ENCODE measurements at places on chromosomes 3 and 15. TPM values are rescaled to one million over a fixed set of nuclear protein-coding genes. Genes with fewer than 3 reads are reported as not detected.

The SLC28A1 gene
- not detected for total RNA-seq

The GPR62 gene
- not detected for total RNA-seq

The SPINT1 gene
- total RNA-seq, result 1.3 TPM

The CHDH gene
- 0.55 TPM for total RNA-seq

The FGD5 gene
- not detected for total RNA-seq

The GOLGA6L10 gene
- total RNA-seq, result 0.07 TPM

The ZNF660 gene
- total RNA-seq, result not detected

The FAM43A gene
- total RNA-seq, result 8.2 TPM

DNA sequence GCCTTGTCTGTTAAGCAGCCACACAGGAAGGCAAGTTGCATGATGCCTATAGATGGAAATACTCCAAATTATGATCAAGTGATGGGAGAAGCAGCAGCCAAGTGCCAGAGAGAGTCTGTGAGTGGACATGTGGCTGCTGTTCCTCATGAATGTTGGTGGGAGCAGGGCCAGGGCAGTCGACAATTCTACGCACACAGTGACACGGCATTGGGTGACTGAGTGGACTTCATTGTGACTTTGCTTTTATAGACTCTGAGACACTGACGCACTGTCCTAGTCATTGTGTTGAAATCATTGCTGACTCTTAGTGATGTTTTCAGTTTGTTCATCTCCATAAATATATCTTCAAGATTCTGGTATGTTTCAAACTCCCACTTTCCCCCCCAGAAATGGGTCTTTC lies 246.3 kb upstream of the SEMA6D start:
- DNase-seq, result no peak

DNA sequence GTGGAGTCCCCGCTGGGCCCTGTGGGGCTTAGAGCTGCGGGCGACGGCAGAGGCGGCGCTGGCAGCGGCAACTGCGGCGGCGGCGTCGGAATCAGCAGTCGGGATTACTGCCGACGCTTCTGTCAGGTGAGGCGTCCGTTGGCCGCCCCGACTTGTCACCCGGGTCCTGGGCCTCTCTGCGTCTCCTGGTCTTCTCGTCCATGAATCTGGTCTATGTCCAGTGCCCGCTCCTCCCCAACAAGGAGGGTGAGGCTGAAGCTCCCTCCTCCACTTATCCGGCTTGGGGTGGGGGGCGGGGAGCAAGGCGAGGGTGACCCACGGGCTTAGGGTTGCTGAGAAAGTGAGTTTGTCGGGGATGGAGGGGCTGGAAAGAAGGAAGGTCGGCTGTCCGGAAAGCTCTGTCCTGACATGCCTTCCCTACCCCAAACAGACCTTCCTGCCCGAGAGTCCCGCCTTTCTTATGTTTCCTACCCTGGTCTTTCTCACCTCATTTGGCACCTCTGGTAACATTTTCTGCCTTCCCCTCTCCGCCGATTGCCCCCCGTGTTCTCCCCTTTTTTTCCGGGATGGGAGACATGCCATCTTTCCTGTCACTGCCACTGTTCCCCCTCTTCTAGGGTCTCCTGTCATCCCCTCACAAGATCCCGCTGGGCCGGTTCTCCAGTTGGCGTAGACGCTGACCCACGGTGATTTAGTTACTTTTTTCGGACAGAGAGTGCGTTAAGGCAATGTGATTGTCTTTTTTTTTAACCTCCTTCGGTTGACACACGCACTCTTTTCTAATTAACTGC lies 520 bp downstream of the ZNF654 start:
- no peak for DNase-seq

DNA sequence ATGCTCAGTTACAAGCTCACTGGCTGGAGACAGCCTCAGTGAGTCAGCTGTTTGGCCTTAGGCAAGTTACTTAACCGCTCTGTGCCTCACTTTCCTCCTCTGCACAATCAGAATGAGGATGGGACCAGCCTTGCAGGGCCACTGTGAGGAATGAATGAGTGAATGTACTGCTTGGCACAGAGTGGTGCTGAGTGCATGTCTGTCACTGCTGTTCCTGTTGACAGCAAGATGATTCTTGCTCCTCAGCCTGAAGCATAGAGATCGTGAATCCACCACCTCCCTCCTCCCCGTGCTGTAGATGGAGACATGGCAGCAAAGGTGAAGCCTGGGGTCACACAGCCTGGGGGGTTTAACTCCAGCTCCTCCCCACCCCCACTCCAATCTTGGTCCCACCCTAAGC lies 14.6 kb upstream of the GRIP2 start:
- no peak for DNase-seq

DNA sequence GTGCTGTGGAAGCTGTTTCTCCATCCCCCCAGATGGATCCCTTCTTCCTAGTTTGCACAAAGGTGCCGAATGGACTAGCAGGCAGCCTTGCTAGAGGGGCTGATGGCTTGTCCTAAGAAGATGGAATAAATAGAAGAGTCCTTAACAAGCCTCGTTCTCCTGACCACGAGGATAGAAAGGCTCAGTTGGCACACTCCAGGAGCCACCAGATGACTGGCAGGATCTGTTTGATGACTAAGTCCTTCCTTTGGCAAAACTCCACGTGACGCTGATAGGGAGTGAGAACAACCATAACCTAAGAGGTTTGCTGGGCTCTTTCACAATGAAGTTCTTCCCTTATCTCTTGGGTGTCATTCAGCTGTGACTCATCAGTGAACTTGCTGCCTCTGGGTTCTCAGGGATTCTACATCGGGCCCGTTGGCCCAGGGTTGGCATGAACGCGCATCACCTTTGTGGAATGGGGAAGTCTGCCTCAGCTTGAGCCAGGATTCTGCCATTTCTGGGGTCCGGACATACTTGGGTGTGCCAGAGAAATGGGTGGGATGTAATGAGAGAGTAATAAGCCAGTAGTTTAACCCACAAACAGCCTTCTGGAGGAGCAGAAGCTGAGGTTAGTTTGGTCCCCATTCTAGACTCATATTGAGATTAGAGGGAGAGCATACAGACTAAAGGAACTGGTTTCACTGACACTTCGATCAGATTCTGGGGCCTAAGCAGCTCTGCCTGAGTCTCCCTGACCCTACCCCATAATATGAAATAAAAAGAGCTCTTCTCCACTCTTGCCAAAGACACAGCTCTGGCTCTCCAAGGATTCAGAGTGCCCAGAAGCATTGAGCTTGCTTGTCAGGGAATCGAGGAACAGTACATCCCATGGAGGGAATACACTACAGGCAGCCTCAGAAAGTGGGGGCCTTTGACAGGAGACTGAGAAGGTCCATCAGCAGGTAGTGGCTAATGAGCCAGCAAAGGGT lies 2.0 kb upstream of the MELTF start:
- DNase-seq, result peak; percentile 100

DNA sequence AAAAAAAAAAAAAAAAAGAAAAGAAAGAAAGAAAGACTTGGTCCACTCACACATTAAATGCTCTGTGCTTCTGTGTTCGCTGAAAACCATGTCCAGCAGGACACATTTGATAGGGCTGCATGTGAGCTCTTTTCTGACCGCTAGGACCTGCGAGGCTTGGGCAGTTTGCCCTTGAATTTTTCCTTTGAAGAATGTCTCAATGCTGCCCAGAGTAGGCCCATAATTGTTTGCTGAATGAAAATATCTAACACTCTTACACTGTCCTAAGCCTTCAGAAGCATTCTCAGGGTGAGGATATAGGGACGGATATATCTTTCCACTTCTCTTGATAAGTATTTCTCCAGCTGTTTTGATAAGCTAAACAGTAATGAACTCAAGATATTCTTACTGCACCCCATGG lies 6.0 kb downstream of the KIF9 start:
- no peak for DNase-seq

GRCh38 chr15:64701482-64702184 lies 73.8 kb downstream of the RBPMS2 start:
- DNase-seq, result no peak

DNA sequence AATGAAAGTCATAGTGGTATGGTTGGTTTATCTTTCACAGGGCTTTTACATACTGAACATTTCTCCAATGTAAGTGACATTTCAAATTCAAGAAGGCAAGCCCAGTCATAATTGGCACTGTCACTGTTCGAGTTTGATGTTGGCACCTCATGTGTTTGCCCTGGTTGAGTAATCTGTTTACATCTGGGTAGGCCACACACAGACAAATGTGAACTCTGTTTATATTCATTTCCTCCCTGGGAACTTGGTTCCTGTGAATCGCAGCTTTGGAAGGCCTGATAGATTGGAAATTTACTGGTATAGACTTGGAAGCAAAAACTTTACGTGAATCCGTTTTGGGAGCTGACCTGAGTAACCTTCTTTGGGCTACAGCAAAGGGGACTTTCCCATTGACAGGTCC lies 395.2 kb upstream of the AZI2 start:
- peak; percentile 18 for DNase-seq

DNA sequence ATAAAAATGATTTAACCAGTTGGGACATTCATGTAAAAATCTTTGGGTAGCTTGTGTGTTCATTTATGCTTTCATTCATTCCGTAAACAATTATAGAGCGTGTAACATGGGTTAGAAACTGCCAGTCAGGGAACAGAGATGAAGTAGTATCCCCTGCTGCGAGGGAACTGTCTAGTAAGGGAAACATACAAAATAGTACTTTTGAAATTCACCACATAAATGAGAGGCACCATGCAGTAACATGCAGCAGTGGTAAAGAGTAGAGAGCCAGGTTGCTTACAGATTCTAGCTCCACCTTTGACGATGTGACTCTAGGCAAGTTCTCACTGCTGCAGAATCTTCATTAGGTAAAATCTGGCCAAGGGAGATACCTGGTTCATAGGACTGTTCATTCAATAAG lies 938 bp downstream of the DZIP3 start:
- peak; percentile 11 for DNase-seq

- DNase-seq, result no peak
Observed at GRCh38 chr15:38164507-38164906, 88.1 kb upstream of the SPRED1 start.

GRCh38 chr3:31543375-31543774 lies 10.7 kb downstream of the STT3B start:
- no peak for DNase-seq

GRCh38 chr3:78726545-78726944 lies 1041.3 kb downstream of the ROBO1 start:
- DNase-seq, result no peak

- no peak for DNase-seq
Observed at GRCh38 chr15:94579286-94579685, 347.9 kb downstream of the MCTP2 start.

DNA sequence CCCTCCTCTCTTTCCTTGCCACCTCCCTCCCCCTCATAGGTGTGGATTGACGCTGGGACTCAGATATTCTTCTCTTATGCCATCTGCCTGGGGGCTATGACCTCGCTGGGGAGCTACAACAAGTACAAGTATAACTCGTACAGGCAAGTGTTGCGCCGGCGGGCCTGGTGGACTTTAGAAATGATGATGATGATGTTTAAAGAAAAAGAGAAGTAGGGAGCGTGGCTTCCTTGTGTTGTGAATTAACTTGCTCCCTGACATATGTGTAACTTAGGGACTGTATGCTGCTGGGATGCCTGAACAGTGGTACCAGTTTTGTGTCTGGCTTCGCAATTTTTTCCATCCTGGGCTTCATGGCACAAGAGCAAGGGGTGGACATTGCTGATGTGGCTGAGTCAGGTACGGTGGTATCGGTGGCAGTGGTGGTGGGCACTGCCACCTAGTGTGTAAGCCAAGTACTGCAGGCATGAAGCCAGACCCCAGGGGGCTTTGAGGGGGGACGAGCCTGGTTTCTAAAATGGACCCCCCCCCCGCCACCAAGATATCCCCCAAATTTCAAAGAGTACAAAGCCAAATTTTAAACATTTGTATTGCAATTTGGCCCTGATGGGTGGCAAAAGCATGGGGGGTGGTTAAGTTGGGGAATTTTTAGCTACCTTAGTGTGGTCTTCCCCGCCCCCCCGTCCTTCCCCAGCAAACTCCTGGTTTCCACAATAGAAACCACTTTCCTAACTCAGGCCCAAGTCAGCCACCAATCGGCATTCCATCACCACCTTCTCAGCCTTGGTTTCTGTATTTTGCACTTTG lies 65.6 kb downstream of the SLC6A6 start:
- no peak for DNase-seq

- no peak for DNase-seq
Observed at GRCh38 chr3:105626739-105627138, 242.1 kb downstream of the CBLB start.

DNA sequence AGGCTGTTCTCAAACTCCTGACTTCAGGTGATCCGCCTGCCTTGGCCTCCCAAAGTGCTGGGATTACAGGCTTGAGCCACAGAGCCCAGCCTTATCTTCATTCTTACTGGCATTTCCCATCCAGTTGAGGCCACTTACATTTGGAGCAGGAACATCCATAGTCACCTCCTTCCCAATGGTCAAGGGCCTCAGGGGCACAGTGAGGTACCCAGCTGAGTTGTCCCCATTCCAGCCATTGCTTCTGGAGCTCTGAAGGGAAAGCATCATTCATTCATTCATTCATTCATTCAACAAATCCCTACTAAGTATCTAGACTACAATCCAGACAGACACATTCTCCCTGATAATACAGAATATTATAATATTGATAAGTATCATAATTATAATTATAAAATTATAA lies 12.2 kb downstream of the PLA2G4D start:
- no peak for DNase-seq

- no peak for DNase-seq
Observed at GRCh38 chr15:53872410-53872809, 105.8 kb upstream of the UNC13C start.

DNA sequence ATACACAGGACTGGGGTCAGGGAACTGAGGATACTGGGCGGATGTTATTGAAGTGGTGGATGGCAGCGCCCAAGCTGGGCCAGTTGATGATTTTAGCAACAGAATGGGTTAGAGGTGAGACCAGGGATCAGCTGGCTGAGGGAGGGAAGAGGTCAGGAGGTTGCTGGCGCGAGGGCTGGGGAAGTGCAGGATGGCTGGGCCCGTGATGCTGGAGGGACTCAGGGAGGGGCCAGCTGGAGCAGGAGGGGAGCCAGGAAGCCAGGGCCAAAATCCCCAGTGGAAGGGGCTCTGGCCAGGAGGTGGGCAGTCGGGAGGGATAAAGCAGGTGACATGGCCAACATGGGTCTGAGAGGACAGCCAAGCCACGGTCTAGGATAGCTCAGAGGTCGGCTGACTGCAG lies 178.0 kb downstream of the NSMCE3 start:
- no peak for DNase-seq

DNA sequence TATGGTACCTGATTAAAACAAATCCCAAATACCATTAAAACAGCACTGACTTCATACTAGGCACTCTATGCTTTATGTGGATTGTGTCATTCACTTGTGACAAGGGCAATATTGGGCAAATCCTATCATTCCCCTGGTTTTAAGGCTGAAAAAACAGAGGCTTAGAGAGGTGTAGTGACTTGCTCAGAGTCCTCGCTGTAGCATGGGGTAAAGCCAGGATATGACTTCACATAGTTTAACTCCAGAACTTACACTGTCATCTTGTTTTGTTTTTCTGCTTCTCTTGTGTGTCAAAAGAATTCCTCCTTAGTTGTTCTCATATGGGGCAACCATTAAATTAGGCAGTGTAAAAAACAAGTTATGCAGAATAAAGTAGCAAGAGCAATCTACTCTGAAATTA lies 40.3 kb upstream of the ICE2 start:
- no peak for DNase-seq

DNA sequence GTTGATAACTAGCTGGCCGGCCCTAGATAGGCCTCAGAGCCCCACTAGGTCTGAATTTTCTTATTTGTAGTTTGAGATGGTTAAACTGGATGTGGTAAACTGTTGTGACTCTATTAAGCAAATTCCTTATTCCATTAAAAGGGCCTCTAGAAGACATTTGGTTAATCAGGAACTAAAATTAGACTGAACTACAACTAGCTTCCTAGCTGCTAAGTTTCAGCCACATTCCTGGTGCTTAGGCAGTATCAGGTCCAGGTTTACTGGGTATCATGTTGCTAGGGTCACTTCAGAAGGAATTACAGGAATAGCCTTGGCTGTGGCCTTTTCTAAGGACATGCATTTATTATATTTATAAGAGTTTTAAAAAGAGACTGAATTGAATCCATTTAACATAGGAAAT lies 136.3 kb downstream of the PLD1 start:
- DNase-seq, result no peak

All from A172 (cell line).